ENCODE measurements at places on chromosomes 5 and 9.

DNA sequence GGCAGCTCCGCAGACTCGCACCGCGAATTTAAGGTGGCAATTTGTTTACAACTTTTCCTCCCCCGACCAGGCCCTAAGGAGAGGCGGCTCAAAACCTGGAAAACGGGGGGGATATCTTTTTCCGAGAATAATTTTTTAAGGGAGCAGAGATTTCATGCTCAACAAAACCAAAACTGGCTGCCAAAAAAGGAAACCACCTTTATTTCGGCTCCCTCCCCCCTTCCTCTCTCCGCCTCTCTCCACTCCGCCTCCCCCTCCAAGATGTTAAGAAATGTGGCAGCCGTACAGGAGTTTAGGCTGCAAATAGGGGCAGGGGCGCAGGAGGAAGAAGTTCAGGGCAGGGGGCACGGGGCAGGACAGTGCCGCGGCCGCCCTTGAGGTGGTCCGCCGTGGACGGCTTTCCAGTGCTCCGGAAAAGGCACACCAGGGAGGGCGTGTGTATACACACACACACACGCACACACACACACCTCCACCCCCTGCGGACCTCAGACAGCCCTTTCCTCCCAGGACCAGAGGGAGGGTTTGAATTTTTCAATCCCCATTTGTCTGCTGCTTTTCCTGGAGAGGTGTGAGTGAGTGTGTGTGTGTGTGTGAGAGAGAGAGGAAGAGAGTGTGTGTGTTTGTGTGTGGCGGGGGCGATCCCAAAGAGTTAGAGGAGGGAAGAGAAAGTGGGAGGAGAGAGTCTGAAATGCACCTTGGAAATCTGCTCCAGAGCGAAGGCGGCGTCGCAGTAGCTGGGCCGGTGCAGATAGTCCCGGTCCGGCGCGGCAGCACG is 9.1 kb downstream of the PTCH1 start:
- no peak for DNase-seq

DNA sequence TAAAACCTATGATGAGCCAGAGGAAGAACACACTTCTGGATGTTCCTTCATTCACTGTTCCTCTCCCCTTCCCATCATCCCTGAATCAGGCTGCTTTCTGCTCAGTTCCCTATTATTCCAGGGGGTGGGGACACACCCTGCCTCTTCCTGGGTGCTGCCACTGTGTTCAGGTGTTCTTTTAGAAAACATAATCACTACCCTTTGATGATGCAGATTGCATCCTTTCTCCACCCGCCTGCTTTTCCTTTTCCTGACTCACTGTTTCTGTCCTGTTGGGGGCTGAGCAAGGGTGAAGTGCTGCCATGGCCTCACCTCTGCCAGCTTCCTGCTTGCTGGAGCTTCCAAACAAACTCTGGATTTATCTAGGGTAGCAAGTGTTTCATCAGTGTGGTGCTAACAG is 331.9 kb upstream of the GRIA1 start:
- DNase-seq, result no peak

GRCh38 chr9:135816651-135816970 is 90.7 kb downstream of the CAMSAP1 start:
- DNase-seq, result no peak

DNA sequence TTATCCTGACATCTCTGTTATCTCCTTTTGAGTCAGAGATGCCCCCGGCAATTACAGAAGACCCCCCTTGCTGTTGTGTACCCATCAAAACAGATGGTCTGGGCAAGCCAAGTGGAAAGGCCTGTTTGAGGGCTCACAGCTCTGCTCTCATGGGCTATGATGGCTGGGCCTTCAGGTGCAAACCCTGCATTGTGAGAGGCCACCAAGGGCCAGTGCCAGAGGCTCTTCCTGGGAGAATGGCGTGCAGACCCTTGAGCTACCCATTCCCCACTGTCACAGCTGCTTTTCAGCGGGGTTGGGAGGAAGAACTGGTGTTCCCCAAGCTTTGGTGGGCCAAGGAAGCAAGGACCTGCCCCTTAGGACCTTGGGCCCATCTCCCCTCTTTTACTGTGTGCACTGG is 174.7 kb upstream of the PPP1R26 start:
- DNase-seq, result no peak
